ENCODE measurements at places on chromosomes 6 and 20.

DNA sequence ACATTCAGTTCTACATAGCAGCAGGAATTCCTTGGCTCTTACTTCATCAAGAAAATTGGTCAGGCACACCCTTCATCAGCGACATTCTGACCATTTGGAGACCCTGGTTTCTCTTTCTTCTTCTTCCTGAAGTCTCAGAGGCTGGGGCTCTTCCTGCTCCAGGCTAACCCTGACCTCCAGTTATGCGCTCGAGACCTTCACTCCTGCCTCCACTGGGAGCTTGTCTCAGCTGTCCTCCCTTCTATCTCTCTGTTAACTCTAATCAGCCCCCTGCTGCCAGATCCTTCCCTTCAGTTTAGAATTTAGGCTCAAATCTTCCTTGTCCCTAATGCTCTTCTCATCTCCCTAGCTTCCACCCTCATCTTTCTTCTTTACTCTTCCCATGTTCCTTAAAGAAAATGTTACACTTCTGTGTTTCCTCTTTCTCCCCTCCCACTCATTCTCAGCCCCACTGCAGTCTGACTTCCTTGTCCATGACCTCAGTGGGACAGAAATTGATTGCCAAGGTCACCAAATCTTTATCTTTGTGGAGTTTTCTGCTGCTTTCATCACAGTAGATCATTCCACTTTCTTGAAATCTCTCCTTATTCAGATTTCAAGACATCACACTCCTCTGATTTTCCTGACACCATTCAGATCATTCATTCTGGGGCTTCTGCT lies 8.4 kb upstream of the HLA-DOA start:
- no peak for DNase-seq

- DNase-seq = no peak
These were observed 24.6 kb downstream of the MANBAL start for GRCh38 chr20:37314099-37314498.

GRCh38 chr6:159984268-159984786 lies 15.4 kb downstream of the IGF2R start:
- no peak for DNase-seq

DNA sequence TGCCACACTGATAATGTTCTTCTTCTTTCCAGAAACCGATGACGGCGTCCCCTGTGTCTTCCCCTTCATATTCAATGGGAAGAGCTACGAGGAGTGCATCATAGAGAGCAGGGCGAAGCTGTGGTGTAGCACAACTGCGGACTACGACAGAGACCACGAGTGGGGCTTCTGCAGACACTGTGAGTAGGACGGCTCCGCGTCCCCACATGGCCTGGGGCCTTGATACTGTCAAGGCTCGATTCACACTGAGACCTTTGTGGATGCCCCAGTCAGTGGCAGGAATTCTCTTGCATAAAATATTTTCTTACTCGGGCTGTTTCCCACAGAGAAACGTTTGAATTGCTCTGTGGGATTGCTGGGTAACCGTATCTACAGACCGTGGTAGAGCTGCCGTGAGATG lies 41.5 kb upstream of the SLC22A1 start:
- no peak for DNase-seq

DNA sequence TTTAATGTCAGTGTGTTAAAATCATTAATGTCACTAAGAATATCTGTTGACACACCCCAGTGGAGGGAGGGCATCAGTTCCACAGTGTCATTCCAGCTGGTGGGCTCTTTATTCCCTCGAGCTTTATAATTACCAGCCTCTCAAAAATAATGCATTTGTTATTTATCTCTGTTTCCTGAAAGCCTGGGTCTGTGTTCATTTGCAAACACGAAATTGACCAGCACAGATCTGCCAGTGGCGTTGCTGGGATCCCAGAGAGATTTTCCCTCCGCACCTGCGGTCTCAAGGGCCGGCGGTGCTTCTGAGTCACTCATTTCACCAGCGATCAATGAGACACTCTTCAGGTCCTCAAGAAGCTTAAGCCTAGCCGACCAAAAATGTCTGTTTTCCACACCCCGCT lies 5.7 kb upstream of the PYGB start:
- no peak for DNase-seq

- no peak for DNase-seq
These were observed 2.8 kb upstream of the RNF24 start for GRCh38 chr20:4018023-4018748.

DNA sequence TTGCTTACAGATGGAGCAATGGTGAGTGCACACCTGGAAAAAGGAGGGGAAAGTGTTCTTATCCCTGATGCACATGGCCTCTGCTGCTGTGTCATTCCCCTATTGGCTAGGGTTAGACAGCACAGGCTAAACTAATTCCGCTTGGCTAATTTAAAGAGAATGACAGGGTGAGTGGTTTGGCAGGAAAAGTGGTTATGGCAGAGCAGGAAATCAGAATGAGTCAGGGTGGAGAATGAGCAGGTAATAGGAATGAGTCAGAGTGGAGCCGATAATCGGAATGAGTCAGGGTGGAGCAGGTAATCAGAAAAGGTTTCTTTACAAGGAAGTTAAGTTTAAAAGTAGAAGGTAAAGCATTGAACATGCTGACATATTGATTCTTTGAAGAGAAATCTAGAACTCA lies 355.5 kb upstream of the HTR1E start:
- DNase-seq = no peak

DNA sequence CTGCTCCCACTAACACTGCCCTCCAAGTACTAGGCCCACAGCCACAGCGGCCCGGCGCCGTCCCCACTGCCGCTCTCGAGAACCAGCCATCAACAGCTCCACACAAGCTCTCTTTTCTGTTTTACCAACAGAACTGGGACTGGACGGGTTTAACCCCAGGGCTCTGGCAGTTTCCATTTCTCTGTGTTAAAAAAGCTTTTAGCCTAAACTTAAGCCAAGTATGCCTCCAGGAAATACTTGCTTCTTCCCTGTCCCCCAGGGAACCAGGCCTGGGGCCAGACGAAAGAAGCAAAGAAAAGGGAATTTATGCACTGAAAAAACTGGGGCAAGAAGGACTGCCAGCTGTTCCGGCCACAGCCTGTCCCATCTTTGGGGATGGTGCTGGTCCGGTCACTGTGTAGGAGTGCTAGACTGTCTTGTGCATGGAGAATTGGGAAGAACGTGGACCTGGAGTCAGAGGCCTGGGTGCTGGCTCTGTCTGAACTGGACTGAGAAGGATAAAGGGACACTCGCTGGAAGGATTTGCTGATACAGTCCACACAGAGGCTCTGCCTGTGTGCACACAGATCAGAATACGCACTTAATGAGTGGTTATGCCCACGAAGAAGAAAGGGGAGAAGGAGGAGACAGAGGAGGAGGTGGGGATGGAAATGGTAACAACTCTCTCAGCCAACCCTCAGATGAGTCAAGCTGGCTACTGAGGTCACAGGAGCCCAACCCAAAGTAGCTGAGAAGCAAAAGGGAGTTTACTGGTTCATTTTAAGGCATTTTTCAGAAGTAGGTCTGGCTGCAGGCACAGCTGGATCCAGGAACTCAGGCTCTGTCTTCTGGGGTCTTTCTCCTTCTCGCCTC lies 254.4 kb upstream of the PMEPA1 start:
- DNase-seq = no peak

- DNase-seq = peak; percentile 89
These were observed 88.0 kb downstream of the FAM217A start for GRCh38 chr6:3990692-3991491.
